Activated T-helper 9 cell treated with anti-CD3 and anti-CD28 coated beads, Interleukin-2, amount 50 U/mL, for 16 hours (primary cell): ENCODE measurements at places on chromosomes 2 and 18.
A peak's percentile ranks its signal among the peaks of the same experiment; 100 is the strongest.

DNA sequence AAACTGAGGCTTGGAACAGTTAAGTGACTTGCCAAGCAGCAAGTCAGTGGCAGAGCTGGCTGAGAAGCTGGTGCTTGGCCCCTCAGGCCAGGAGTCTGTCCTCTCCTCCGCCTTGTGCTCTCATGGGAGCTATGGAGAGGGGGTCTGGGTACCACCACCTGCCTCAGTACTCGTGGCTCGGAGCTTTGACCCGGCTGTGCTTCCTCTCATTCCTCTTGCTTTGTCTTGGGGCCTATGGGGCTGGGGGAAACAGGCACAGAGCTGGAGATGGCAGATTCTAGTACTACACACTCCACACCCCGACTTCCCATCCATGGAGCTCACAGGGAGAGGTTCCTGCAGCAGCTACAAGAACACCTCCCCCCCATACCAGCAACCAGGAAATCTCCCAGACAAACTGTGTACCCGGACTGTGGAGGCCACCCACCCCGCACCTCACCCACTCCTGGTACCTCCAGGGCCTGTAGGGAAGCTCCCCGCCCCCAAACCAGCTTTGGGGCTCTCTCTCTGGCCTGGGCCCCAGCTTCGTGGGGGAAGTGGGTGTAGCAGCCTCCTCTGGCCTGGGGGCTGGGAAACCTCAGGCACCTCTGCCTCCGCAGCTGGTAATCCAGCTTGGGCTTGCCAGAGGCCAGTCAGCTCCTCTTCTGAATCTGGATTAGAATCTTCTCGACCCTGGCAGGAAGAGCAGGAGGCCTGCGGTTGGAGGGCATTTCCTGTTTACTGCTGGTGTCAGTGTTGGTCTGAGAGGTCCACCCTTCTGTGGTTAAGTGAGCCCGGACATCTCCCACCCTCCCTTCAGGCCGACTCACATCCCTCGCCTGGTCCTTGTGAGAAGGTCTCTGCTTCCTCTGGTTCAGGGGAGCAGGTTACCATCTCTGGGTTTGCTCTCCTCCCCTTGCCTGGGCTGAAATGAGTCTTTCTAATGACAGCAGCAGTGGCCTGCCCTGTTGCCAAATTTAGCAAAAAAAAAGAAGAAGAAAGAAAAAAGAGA, 22.3 kb upstream of the RHOB start:
- no peak for DNase-seq

DNA sequence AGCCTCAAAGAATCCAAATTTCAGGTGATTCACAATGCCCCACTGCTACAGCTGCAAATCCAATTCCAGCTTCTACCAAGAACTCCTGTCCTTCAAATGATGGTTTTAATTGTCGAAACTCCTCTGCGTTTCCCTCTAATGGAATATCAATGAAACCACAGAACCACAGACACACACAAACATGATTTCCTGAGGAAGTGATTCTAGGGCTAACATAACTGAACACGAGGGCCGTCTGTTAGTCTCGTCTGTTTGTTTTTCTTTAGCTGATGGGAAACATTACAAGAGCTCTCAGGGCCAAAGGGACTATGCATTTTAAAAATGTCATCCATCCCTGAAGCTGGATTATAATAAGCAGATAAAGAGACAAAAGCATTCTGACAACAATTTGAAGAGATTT, 59.4 kb downstream of the RNF152 start:
- DNase-seq, result no peak

DNA sequence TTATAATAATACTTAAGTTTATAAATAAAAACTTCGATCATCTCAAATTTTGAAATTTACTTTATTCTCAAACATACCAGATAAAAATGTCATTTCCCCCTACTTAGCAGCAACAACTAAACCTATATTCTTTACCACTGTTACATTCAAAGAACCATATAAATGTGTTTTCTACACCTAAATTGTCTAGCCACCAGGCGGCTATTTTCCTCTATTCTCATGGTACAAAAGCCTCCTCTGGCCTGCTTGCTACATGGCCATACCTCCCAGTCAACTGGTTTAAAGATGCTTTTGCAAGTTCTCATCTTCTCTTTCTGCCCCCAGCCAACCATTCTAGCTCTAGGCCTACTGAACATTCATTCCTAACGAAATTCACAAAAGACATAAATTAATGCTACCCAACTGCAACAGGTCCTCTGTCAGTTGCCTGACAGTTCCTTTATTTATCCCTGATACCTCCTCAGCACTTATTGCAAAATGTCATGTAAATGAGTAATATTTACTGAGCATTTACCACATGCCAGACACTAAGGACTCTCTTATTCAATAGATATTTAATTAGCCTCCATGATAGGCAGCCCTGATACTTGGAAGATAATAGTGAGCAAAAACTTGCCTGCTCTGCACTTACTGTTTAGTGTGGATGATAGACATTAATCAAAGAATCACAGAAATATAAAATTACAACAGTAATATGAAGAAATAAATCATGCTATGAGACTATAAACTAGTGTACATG, 5.0 kb downstream of the C1D start:
- DNase-seq, result no peak

DNA sequence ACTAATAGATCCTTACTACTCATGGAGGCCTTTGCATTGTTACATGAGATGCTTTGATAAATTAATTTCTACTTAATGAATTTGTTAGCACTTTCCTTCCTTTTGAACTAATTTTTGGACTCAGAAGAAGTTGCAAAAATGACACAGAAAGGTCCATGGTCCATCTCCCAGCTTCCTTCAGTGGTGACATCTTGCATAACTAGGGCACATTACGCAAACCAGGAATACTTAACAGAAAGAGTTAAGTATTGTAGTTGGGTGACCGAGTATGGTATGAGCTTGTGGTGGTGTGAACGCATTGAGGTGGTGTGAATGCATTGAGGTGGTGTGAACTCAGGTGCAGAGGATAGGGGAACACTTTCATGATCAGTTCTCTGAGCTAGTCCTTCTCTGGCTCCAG, 151.1 kb upstream of the TWIST2 start:
- no peak for DNase-seq

DNA sequence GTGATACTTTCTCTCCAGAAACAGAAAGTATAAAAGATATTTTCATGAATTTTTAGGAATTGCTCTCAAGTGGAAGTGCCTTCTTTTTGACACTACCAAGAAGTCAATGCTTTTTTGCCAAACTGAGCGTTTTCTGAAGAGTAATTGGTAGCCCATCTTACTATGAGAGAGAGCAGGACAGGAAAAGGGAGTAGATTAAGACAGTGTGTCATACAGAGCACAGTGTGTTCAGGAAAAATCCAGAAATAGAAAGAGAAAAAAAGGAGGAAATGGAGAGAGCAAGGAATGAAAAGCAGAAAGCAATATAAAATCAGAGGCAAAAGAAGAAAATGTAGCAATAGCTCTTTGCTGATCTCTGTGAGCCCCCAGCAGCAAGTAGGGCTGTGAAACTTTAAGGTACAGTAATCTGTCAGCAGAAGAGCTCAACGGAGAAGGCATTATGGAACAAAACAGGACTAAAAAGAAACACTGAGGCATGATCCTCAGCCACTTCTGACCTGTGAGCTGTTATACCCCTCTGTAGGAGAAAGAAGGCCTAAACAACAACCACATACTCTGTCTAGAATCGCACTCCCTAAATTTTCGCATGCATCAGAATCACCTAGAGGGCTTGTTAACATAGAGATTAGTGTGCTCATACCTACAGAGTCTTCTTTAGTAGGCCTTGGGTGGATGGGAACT, 15.0 kb upstream of the PGAP1 start:
- DNase-seq, result no peak

GRCh38 chr2:7438855-7439254, 521.6 kb downstream of the RNF144A start:
- no peak for DNase-seq

DNA sequence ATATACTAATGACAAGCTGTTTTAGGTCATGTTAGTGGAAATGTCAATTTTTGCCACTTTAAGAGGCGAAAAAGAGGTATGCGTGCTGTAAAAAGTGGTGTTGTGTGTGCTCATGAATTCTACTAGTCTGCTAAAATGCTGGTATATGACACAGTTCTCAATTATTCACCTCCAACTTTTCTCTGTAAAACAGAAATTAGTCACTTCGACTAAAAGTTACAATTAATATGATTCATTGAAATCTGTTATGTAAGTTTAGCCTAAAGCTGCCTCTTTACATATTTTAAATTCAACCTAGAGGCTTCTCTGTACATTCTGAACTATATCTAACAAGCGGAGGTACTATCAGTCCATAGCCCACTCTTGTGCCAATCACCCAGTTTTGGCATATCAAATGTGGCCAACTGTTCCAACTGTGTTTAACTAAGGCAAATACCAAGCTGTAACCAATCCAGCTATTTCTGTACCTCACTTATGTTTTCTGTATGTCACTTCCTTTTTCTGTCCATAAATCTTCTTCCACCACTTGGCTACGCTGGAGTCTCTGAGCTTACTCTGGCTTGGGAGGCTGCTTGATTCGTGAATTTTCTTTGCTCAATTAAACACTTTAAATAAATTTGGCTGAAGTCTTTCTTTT, 20.8 kb downstream of the BAZ2B start:
- DNase-seq, result no peak

GRCh38 chr2:120253021-120253882, 600 bp downstream of the RALB start:
- DNase-seq, result peak; percentile 19

DNA sequence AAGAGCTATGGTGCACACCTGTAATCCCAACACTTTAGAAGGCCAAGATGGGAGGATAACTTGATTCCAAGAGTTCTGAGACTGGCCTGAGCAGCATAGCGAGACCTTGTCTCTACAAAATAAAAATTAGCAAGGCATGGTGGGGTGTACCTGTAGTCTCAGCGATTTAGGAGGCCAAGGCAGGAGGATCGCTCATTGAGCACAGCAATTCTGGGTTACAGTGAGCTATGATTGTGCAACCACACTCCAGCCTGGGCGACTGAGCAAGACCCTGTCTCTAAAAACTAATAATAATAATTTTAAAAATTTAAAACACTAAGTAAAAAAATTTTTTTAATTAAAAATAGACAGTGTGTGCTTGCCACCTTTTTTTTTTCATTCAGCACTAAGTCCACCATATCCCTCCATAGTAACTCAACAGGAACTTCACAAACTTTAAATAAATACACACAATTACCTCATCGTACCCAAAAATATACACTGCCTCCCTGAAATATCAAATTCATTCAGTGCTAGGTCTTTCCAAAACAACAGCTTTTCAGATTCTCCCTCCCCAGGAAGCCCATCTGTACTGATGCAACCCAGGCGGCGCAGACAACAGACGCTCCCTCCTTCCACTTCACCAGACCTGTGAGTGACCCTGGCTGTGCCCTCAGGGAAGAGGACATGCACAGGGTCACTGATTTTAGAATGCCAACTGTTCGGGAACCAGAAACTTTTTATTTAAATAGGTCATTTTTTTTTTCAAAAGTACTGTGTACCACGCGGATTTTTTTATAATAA, 29.6 kb downstream of the FAM168B start:
- DNase-seq, result no peak

DNA sequence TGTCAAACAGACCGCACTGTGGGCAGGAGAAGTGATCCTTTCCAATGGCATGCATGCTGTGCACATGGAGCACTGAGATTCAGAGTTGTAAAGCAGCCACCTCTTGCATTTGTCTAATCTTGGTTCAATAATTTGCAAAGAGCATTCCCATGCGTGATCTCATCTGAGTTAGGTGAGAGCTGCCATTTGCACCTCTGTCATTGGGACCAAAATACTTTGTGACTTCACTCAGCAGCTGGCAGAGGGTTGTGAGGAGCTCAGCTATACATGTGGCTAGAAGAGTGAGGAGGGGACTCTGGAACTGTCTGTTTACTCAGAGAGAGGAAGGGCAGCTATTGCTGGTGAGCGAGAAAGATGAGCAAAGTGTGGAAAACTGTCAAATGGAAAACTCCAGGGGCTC, 265.1 kb upstream of the TNP1 start:
- no peak for DNase-seq

DNA sequence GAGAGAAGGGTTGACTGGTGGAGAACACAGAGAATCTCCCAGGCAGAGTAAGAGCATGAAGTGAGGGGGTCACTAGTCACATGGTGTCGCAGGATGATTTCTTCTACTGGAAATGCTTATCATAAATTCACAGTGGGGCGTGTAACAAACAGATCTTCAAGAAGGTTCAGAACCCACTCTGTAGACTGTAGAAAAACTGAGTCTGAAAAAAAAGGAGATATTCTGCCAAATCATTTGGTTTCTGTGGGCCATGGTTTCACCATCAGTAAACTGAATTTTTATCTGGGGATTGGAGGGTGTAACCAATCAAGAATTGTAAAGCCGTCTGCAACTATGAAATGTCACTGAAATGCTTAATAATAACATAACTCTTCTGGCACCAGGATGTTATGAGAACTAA, 15.0 kb downstream of the TPGS2 start:
- no peak for DNase-seq

- DNase-seq, result no peak
These were observed 386.3 kb downstream of the PARD3B start for GRCh38 chr2:204931562-204931961.

DNA sequence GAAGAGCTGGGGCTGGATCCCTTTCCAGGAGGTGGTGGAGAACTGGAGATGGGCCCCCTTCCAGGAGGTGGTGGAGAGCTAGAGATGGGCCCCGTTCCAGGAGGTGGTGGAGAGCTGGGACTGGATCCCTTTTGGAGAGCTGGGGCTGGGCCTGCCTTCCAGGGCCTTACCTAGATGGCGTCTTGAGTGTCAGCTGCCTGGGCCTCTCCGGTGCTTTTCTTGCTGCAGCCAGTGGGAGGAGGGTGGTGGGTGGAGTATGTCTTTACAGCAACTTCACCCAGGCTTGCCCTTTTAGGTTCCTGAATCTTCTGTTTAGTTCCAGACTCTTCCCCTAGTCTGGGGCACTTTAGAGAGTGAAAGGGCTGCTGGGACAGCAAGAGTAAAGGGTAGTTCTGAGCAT, 19.1 kb upstream of the TXNDC2 start:
- DNase-seq, result no peak

GRCh38 chr18:62989195-62989594, 273.9 kb downstream of the PHLPP1 start:
- DNase-seq, result no peak

GRCh38 chr2:98519851-98520250, 75.2 kb downstream of the INPP4A start:
- DNase-seq, result no peak

DNA sequence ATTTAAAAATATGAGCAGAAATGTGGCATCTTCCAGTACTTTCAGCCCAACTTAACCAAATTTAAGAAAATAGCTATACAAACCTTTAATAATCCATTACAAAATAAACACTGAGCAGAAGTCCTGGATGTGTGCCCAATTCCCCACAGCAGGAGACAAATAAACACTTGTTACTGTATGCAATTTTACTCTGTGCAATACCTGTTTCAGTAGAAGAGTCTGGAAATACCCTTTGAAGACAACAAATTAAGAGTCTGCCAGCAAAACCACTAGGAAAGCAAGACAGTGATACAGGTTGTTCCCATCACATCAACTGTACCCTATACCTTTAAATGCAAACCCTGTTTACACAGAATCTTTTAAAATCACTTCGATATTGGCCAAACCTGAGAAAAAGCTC, 41.4 kb upstream of the RNU4ATAC start:
- DNase-seq, result no peak

DNA sequence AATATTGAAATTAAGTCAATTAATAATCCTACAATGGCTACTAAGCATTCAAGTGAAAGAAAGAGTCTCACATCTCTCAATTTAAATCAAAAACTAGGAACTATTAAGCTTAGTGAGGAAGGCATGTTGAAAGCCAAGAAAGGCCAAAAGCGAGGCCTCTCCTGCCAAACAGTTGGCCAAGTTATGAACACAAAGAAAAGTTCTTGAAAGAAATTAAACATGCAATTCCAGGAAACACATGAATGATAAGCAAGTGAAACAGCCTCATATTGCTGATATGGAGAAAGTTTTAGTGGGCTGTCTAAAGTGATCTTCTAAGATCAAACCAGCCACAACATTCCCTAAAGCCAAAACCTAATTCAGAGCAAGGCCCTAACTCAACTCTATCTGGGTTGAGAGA, 11.8 kb downstream of the RDH14 start:
- no peak for DNase-seq
